ENCODE measurements at places on chromosomes 11 and 22.

- no peak overlapping the region for H3K27ac ChIP-seq
- H3K36me3 ChIP-seq = no peaks in the 10 kb centered on the region
- H3K4me3 ChIP-seq = no peak overlapping the region
- H3K4me1 ChIP-seq = no peaks in the 10 kb centered on the region
Measured at GRCh38 chr11:131038597-131038996, 122.3 kb upstream of the SNX19 start.

GRCh38 chr11:12876340-12876739 lies 132.8 kb upstream of the RASSF10 start:
- no peak overlapping the region for H3K4me3 ChIP-seq
- no peak for DNase-seq
- no peak overlapping the region for H3K27ac ChIP-seq
- H3K36me3 ChIP-seq = no peaks in the 10 kb centered on the region

- H3K4me1 ChIP-seq = peaks cover 6% of the 10 kb centered on the region
- no peak overlapping the region for H3K27ac ChIP-seq
- H3K4me3 ChIP-seq = no peak overlapping the region
- no peak for DNase-seq
- no peaks in the 10 kb centered on the region for H3K27me3 ChIP-seq
Measured at GRCh38 chr11:126332221-126332711, 23.2 kb upstream of the ST3GAL4 start.

- no peaks in the 10 kb centered on the region for H3K4me1 ChIP-seq
- DNase-seq = no peak
- peaks cover 25% of the 10 kb centered on the region for H3K27me3 ChIP-seq
- no peak overlapping the region for H3K4me3 ChIP-seq
Measured at GRCh38 chr11:103850419-103851165, 185.8 kb upstream of the DDI1 start.

- H3K27ac ChIP-seq = no peak overlapping the region
- no peak overlapping the region for H3K4me3 ChIP-seq
- H3K27me3 ChIP-seq = no peaks in the 10 kb centered on the region
- H3K36me3 ChIP-seq = no peaks in the 10 kb centered on the region
Measured at GRCh38 chr11:24356501-24356900, 140.4 kb upstream of the LUZP2 start.

DNA sequence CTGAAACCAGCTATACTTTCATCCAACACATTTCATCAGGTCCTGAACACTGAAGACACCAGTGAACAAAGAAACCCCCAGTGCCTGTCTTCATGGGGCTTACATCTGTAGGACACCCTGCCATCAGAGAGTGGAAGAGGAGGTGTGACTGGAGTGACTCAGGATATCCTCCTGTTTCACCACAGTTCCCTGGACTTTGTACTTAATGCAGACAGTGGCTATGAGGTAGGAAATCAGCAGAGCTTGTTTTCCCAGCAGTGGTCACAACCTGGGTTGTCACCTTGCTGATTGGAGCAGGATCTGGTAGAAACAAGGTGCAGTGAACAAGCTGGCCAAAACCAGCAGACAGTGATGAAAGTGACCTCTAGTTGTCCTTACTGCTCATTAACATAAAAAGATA lies 128.8 kb downstream of the KIRREL3 start:
- no peaks in the 10 kb centered on the region for H3K27me3 ChIP-seq
- no peak for DNase-seq
- no peak overlapping the region for H3K27ac ChIP-seq
- no peak overlapping the region for H3K4me3 ChIP-seq
- H3K36me3 ChIP-seq = no peaks in the 10 kb centered on the region

- no peaks in the 10 kb centered on the region for H3K4me1 ChIP-seq
- no peak overlapping the region for H3K27ac ChIP-seq
- H3K4me3 ChIP-seq = no peak overlapping the region
- H3K36me3 ChIP-seq = peaks cover 9% of the 10 kb centered on the region
Measured at GRCh38 chr11:107050121-107050520, 31.8 kb upstream of the GUCY1A2 start.

DNA sequence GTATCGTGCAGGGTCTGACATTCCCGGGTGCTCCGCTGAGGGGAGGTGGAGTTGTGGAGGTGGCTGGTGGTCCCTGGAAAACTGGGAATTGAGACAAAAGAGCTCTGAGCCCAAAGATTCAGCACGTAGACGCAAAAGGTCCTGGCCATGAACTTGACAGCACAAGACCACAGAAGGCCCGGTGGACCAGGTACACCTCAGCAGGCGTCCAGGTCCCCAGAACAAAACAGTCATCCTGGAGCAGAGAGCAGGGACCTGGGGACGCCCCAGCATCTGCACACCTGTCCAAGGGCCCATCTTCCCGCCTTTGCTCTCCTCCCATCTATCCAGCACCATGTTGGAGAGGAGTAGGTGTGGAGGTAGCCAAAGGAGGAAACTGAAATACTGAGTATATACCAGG lies 13.8 kb upstream of the MB start:
- H3K4me1 ChIP-seq = peaks cover 18% of the 10 kb centered on the region
- DNase-seq = no peak

DNA sequence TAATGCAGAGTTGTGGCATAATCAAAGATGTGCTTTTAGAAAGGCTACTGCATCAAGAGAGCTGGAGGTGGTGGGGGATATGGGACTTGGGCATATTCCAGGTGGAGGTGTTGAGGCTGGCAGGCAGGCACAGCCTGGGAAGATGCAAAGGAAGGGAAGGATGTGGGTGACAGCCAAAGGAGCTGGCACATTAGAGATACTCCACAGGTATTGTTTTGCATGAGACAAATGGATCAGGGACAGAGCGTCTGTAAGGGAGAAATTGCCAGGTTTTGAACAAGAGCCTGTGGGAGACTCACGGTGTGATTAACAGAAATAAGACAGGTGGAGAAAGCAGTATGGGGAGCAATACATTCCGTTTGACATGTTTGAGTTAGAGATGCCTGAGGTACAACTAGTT lies 263.7 kb downstream of the NELL1 start:
- no peaks in the 10 kb centered on the region for H3K4me1 ChIP-seq
- H3K27ac ChIP-seq = no peak overlapping the region
- no peak overlapping the region for H3K4me3 ChIP-seq
- DNase-seq = no peak
- no peaks in the 10 kb centered on the region for H3K36me3 ChIP-seq

DNA sequence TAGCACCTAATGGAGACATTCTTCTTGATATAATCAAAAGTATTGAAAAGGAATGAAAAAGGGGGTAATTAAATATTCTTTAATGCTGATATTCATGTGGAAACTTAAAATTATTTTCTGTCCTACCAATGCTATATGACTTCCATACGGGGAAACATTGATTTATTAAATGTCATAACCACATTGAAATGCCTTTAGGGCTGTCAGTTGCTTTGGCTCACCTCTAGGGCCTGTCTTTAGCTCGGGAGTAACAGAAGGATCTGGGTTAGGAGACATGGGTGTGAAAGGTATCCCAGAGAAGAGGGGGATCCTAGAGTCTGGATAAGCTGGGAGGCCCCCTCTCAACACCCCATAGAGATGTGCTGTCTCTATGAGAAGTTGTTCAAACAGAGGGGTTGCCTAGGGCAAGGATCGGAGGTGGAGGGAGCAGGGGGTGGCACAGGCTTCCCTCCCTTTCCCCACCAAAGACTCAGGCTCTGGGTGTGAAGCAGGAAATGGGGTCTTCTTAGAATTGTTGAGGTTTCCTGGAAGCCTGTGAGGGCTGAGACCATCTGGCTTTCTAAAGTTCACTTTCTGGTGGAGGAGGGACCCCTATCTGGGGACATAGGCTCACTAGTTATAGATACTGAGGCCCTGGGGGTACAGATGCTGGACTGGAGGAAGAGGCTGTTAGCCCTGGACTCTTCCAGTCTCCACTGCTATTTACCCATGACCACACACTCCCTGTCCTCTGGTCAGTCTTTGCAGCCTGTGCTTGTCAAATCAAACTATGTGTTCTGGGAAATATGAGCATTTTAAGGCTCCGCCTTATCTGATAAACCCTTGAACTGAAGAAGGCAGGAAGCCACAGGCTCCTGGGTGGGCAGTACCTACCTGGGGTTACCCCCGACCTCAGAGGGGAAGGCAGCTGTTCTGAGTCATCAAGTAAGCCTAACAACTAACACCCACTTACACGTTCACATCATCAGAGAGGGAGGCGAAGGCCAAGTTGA lies 55.8 kb upstream of the RRAS2 start:
- H3K36me3 ChIP-seq = no peaks in the 10 kb centered on the region
- H3K27me3 ChIP-seq = no peaks in the 10 kb centered on the region
- H3K4me1 ChIP-seq = peaks cover 39% of the 10 kb centered on the region
- DNase-seq = peak; percentile 20
- H3K27ac ChIP-seq = peak overlapping the region; percentile 68

Measured in naive B cell (primary cell).